Ureter (tissue), 1 donor: ENCODE measurements at places on chromosomes 7 and 10. TPM values are rescaled to one million over a fixed set of nuclear protein-coding genes. Genes with fewer than 3 reads are reported as not detected.
A peak's percentile ranks its signal among the peaks of the same experiment; 100 is the strongest.

DNA sequence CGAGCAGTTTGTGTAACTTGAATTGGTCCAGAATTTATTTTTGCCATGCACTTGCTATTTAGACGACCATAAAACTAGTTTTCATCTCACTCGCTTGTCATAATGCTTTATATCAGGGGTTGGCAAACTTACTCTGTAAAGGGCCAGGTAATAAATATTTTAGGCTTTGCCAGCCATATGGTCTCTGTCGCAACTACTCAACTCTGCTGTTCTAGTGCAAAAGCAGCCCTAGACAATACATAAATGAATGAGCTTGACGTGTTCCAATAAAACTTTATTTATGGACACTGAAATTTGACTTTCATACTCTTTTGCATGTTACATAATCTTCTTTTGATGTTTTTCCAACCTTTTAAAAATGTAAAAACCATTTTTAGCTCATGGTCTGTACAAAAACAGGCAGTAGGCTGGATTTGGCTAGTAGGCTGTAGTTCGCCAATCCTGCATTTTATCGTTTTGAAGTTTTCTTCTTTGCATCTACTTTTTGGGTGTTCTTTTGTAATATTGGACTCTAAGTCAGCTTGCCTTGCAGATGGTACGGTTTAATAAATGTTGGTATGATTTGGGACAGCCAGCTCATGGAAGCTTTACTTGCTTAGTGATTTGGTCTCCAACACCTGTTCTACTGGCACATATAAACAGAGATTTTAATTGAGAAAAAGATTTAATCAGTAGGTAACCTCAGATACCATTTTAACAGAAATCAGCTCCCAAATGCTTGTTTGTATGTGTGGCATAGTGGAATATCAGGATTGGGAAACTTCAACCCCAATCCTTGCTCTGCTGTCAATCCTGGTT lies 25.6 kb downstream of the SND1 start:
- DNase-seq: no peak

DNA sequence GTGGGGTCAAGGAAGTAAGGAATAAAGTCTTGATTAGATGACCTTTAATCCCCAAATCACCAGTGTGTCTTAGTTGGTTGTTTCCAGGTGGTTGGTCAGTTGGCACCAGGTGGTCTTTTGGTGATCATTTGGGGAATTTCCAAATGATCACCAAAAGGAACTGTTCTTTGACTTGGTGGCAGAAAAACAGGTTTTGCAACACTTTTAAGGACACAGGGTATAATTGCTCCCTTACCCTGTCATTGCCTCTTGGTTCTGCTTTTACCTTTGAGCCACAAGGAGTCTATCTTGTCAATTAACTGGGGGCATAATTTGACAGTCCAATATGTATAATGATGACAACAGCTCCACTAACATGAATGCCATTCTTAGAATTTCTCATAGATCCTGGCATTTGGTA lies 104.2 kb downstream of the ADK start:
- no peak for DNase-seq

DNA sequence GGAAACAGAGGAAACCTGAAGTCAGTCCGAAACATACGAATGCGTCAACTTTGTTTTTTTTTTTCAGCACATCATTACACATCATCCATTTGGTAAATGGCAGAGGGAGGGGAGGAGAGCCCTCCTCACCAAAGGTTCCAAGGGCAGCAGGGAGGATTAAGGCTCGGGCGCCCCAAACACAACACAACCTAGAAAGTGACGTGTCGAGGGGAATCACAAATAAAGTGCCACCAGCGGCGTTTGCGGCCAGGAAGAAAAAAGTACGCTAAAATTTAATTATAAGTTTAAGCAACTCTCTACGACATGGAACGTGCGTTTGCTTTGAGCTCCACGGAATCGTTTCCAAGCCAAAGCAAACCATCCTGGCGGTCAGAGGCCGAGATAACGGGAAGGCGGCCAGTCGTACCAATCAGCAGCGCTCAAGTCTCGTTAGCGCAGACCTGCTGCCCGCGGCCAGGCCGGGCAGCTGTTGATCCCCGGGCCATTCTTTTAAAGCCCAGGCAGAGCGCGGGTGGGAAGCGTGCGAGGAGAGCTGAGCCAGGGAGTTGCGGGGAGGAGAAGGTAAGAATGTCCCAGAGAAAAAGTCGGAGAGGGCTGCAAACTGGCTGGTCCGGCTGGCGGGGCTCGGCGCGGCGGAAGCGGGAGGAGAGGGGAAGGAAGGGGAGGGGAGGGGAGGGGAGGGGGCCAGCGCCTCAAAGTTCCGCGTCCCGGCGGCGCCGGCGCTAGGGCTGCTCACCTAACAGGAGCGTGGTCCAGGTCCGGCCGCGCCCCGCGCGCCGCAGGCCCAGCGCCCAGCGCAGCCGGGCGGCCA lies 719 bp downstream of the DPY19L1 start:
- DNase-seq: peak; percentile 53

DNA sequence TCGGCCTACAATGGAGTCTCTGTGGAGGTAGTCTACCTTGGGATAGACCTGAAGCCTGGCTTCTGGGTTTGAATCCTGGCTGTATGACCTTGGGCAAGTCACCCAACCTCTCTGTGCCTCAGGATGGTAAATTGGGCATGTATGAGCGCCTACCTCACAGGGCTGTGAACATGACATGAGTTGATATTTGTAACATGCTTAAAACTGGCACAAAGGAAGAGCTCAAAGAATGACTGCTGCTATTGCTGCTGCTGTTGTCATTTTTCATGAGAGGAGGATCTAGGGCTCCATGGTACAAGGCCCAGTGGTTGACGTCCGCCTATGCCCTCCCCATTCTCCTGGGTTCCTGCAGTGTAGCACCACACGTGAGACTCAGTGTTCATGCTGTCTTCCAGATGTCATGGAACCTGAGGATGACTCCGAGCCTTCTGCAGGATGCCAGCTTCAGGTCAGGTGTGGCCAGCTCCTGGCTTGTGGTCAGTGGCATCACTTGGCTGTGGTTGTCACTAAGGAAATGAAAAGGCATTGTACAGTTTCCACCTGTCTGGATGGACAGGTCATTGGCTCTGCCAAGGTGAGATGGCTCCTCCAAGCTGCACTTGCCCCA lies 95.0 kb downstream of the WDFY4 start:
- DNase-seq: no peak

DNA sequence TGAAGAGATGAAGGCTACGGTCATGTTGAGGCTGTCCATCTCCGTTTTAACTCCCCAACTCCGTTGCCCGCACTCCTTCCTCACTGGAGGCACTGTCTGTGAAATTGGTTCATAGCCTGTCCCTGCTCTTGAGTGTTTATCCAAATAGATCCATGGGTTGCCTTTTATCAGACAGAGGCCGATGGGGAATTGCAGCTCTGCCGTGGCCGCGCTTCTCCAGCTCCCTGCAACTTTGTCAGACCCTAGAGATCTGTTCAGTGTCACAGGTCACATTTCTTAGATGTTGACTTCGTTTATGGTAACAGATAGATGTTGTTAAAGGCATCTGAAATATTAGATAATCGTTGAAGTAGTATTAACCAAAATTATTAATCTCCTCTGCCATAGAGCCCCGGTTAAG lies 14.7 kb downstream of the PPP2R2D start:
- no peak for DNase-seq

DNA sequence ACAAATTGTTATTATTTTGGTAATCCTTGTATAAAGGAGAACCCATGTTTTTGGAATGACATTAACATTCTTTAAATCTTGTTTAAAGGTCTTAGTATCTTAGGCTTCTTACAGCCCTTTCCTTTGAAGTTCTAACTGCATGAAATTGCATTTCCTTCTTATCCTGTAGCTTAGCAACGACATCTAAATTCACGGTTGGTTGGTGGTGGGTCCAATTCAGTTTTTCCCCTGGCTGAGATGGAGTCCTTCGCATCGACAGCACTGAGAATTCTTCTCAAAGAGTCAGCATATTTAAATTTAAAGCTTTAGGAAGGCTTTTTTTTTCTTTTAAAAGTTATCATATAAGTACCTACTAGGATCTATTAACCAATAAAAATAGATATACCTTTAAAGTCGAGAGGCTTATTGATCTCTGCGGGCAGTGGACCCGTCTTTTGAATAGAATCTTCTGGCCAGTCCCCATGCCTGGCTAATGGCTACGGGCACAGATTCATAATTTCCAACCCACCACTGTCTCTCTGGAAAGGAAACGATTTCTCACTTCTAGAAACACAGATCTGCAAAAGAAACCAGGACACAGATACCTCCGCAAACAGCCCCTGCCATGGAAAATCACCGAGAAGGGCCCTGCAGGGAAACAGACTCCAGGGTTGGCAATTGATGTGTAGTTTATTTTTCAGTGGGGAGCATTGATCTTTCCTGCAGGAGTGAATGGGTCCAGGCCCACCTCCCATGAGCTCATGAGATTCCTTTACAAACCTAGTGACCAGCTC lies 63.4 kb downstream of the RAMP3 start:
- no peak for DNase-seq

GRCh38 chr7:115574681-115575291 lies 455.8 kb downstream of the TFEC start:
- no peak for DNase-seq

DNA sequence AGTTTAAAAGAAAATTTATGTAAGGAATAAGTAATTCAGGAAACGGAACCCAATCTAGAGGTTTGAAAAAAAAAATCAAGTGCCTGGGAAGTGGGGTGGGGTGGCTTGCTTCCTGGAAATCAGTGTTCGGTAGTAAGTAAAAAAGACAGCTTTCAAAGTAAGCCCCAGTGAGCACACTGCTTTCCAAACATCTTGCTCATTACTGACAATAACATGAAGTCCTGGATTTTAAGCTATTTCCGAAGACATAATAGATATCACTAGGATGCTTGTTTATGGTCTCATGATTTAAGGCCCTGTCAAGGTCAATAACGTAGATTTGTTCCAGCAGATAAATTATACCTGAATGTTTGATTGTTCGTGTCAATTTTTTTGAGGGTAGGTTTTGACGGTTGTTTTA lies 1.3 kb downstream of the STAMBPL1 start:
- DNase-seq: no peak

GRCh38 chr7:320297-320696 lies 30.3 kb downstream of the FOXL3 start:
- no peak for DNase-seq

GRCh38 chr7:141717450-141717849 lies 9.3 kb downstream of the WEE2 start:
- DNase-seq: no peak

DNA sequence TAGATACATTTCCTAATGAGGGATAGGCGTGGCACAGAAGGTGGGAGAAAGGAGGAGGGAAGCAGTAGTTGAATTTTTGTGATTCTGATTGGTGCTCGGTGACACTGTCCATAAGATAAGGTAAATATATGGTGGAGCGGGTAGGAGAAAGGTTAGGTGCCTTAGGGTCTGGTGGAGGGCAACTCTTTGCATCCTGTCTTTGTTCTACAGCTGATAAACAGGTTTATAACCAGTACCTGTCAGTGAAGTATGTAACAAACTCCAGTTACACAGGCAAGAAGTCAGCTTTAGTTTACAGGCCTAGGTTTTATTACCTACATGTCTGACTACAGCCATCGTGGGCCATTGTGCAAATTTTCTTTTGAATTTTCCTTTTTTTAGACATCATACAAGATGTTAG lies 10.9 kb upstream of the FAM180A start:
- no peak for DNase-seq

DNA sequence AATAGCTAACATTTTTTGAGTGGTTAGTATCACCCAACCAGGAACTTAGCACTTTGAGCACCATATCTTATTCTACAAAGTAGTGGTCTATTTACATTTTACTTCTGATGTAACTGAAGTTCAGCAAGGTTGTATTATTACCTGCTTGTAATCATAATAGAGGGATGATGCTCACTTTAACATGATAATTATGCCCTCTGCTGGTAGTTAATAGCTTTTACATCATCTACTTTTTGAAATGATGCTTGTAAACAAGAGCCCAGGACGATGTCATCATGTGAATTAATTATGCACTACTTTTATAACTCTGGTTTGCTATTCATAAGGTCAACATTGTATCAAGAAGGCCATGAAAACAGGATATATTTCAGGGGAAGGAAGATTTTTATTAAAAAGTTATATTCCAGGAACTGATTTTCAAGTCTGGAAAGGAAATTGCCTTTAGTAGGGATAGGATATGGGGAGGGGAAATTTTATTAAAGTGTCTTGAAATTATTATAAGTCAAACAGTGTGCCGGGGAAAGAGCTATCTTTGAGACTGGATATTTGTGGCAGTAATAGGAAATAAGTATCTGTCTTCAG lies 80.3 kb upstream of the SCIN start:
- no peak for DNase-seq

GRCh38 chr7:95002775-95003174 lies 95.4 kb downstream of the PPP1R9A start:
- DNase-seq: no peak

DNA sequence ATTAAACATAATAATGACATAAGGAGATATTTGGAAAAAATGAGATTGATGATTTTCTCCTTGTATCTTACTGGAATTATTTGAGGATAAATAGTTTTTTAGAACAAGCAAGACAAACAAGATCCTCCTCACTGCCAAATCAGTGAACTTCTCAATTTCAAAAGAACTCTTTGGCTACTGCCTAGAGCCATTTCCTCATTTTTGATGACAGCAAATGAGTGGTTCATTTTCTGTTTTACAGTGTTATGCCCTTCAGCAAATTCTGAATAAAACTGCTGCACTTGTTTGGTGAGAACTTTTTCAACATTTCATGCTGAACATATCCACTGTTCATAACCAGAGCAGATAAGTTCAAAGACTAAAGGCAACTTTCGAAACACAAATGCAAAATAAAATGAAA lies 42.5 kb upstream of the AHR start:
- DNase-seq: no peak

GRCh38 chr10:117462424-117462792 lies 80.1 kb upstream of the EMX2 start:
- no peak for DNase-seq

GRCh38 chr7:78438433-78438832 lies 639.9 kb downstream of the PHTF2 start:
- no peak for DNase-seq

DNA sequence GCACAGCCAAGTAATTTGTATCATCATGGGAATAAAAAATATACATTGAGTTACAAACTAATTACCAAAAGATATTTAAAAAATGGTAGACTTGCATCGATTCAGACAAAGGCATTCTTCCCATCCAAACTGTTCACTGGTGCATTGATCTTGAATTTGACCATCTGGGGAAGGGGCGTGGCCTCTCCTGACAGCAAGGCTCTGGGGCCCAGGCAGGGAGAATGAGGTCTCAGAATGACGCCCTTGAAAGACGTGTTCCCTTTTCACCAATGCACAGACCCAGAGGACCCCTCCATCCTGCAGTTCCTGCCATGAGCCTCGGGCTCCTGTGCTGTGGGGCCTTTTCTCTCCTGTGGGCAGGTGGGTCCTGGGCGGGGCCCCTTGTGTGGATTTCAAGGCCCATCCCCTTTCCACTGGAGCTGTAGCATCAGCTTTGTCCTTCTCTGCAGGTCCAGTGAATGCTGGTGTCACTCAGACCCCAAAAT lies 91.1 kb upstream of the PRSS58 start:
- DNase-seq: no peak

The RBM20 gene
- 0.68 TPM for total RNA-seq

The CLRN3 gene
- not detected for total RNA-seq

The PAPOLB gene
- total RNA-seq: 0.29 TPM

The SDK1 gene
- total RNA-seq: 27.3 TPM

The KCNH2 gene
- total RNA-seq: 17.7 TPM

The JAKMIP3 gene
- total RNA-seq: 1.1 TPM

The UTF1 gene
- total RNA-seq: not detected

The FEZF1 gene
- total RNA-seq: not detected

The TET1 gene
- 4.8 TPM for total RNA-seq

The ZNF853 gene
- total RNA-seq: 9.4 TPM
